ENCODE measurements at places on chromosomes 6 and 20.

DNA sequence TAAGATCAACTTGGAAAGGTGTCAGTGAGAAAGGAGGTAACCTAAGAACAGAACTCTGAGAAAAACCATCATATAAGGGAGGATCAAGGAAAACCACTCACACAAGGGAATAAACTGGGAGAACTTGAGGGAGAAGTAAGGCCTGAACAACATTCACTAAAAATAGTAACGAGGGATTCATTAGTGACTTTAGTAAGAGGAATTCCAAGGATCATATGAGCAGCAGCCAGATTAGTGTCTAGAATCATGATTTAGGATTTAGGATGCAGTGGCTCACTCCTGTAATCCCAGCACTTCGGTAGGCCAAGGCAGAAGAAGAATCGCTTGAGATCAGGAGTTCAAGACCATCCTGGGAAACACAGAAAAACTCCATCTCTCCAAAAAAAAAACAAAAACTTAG, 376.5 kb upstream of the MARCKS start:
- no peak for DNase-seq

GRCh38 chr6:114431641-114432040, 88.8 kb upstream of the HS3ST5 start:
- no peak for DNase-seq

- DNase-seq, result no peak
Measured at GRCh38 chr6:156886409-156886808, 109.2 kb downstream of the ARID1B start.

GRCh38 chr6:136324686-136325380, 35.2 kb upstream of the BCLAF1 start:
- no peak for DNase-seq

DNA sequence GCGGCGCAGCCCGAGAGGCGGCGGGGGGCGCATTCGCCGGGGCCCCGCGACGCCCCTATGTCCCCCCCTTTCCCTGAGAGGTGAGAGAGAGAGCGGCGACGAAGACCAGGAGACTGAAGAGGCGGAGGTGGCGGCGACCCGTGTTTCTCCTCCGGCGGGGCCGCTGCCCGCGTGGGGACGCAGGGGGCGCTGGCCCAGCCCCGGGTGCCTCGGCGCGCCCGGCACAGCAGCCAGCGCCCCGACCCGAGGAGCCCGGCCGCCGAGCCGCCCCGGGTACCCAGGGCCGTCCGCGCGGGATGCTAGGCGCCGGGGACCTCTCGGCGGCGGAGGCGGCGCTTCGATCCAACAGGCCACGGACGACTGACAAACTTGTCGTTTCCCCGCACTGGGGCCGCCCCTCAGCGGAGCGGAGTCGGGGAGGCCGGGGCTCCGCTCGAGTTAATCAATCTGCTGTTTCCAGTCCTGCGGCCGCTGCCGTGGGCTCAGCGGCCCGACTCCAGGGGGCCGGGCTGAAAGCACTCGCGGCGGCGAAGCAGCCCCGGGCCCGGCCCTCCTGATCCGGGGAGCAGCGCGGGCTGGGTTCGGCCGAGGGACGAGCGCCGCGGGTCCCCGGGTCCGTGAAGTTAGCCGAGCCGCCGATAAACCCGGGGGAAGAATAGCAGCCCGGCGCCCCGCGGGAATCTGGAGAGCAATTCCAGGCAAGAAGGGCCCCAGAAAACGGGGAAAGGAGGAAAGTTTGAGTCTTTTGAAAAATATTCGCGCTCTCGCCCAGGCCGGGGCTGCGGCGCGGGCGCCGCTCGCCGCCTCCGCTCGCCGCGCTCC, 631 bp downstream of the MDGA1 start:
- no peak for DNase-seq

DNA sequence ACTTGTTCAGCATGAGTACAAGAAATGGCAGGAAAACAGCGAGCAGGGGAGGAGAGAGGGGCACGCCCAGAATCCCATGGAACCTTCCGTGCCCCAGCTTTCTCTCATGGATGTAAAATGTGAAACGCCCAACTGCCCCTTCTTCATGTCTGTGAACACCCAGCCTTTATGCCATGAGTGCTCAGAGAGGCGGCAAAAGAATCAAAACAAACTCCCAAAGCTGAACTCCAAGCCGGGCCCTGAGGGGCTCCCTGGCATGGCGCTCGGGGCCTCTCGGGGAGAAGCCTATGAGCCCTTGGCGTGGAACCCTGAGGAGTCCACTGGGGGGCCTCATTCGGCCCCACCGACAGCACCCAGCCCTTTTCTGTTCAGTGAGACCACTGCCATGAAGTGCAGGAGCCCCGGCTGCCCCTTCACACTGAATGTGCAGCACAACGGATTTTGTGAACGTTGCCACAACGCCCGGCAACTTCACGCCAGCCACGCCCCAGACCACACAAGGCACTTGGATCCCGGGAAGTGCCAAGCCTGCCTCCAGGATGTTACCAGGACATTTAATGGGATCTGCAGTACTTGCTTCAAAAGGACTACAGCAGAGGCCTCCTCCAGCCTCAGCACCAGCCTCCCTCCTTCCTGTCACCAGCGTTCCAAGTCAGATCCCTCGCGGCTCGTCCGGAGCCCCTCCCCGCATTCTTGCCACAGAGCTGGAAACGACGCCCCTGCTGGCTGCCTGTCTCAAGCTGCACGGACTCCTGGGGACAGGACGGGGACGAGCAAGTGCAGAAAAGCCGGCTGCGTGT, 11.6 kb downstream of the TNFAIP3 start:
- no peak for DNase-seq

- no peak for DNase-seq
Measured at GRCh38 chr6:55621244-55621643, 42.3 kb upstream of the HMGCLL1 start.

DNA sequence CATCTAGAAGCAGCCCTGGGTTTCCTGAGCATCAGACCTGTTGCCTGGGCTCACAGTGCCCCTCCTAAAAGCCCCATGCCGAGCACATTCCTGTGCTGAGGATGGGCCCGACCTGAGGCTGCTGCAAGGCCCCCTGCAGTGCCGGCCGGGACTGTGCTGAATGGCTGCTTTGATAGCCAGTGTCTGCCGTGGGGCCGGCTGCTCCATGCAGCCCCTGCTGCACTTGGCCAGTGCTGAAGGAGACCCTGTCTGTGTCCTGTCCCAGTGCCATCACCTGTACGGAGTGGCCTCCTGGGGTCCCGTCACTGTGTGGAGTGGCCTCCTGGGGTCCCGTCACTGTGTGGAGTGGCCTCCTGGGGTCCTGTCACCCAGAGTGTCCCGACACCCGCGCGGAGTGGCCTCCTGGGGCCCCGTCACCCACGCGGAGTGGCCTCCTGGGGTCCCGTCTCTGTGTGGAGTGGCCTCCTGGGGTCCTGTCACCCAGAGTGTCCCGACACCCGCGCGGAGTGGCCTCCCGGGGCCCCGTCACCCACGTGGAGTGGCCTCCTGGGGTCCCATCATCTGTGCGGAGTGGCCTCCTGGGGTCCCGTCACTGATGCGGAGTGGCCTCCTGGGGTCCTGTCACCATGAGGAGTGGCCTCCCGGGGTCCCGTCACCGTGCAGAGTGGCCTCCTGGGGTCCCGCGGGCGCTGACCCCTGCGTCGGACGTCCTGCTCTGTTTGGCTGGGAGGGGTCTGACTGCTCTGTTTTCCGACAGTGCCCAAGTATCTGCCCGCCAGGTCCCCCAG, 7.0 kb downstream of the COL9A3 start:
- DNase-seq, result no peak

- DNase-seq, result no peak
Measured at GRCh38 chr6:158631678-158632537, 12.6 kb downstream of the DYNLT1 start.

DNA sequence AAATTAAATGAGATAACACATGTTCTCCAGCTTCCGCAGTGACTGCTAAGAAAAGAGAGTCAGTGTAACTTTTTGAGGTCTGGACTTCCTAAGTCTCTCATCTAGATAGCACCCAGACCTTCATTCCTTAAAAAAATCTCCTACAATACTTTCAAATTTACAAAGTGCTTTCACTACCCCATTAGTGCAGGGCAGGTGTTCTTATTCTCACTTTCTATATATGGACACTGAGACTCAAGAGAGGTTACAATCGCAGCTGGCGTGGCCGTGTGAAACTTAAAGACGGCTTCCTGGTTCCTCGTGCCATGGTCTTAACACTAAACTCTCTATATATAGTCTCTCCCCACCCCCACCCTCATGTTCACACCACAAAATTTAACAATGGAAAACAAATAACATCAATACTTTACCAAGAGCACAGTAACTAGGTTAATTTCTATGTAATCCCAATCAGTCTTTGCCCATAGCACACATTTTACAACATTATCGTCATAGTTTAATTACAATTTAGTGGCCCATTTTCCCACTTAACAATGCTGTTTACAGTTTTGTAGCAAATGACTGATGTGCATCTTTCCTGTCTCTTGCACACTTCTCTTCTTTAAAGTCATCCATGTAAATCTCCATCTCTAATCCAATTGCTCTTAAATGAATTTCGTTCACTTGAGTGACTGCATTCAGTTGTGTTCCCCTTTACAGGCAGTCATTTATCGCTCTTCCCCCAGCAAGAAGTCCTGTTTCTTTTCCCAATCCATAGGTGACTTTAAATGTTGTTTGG, 78.8 kb upstream of the ARID1B start:
- DNase-seq, result no peak

Data from activated naive CD8-positive, alpha-beta T cell treated with anti-CD3 and anti-CD28 coated beads, Interleukin-2, amount 50 U/mL, for 16 hours (primary cell).